ENCODE measurements at places on chromosomes 12 and 14. TPM values are rescaled to one million over a fixed set of nuclear protein-coding genes. Genes with fewer than 3 reads are reported as not detected.

SLC4A8 gene
- polyA plus RNA-seq, result 6.3 TPM

- H3K27ac ChIP-seq, result no peak overlapping the region
- H3K4me3 ChIP-seq, result no peak overlapping the region
- no peaks in the 10 kb centered on the region for H3K27me3 ChIP-seq
- peaks cover 34% of the 10 kb centered on the region for H3K4me1 ChIP-seq
- peak; percentile 64 for DNase-seq
Observed at GRCh38 chr14:99609245-99610170, 5.5 kb upstream of the CCDC85C start.

- H3K4me3 ChIP-seq, result no peak overlapping the region
- no peak for DNase-seq
- no peak overlapping the region for H3K27ac ChIP-seq
- H3K27me3 ChIP-seq, result peaks cover 9% of the 10 kb centered on the region
Observed at GRCh38 chr14:60348211-60348610, 99.2 kb downstream of the PPM1A start.

DNA sequence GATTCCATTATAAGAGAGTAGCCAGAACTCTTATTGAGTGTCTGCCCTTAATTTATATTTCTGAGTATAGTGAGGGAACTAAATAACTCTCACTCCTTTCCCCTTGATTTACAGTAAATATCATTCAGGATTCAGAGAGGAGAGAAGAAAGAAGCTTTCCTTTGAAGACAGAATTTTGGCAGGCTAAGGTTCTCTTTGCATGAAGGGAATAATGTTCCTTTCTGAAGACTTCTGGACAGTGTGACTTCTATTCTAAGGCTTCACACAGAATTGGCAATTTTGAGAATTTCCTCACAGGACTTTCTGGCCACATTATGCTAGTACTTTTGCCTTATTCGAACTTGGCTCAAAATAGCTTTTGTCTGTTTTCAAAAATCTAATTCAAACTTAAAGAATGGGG, 352.2 kb upstream of the FBXO33 start:
- no peak overlapping the region for H3K4me3 ChIP-seq
- H3K36me3 ChIP-seq, result no peaks in the 10 kb centered on the region
- no peak overlapping the region for H3K27ac ChIP-seq
- no peaks in the 10 kb centered on the region for H3K4me1 ChIP-seq
- no peak for DNase-seq

DNA sequence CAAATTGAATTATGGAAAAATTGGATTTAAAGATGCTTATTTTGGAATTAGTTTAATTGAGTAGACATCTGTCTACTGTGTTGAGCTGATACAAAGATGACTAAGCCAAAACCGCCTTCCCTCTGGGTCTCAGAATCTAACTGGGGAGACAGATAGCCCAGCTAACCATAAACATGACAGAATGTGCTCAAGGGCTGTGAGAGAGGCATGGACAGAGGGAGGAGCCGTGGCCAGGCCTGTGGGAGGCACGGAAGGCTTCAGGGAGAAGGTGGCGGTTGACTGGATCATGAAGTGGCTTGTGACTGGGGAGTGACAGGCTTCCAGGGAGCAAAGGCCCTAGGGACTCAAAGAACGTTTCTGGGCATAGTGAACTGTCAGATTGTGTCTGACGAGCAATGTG, 74.6 kb downstream of the DACT1 start:
- no peak overlapping the region for H3K27ac ChIP-seq
- no peak for DNase-seq
- H3K4me1 ChIP-seq, result no peaks in the 10 kb centered on the region
- H3K36me3 ChIP-seq, result no peaks in the 10 kb centered on the region

DNA sequence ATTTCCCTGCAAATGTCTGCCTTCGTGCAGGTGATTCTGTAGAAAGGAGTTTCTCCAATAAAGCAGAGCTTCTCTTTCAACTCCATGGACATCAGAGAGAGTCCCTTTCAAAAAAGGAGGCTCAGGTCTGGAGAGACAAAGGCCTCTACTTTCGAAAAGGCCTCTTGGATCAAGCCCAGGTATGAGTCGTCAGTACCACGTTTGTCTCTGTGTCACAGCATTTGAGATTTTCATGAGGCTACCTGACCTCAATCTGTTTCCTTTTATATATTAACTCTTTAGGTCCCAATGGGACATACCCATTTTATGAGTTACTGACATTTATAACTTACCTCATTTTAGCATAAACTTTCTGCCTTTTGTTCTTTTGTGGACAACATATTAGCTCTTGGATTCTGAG, 290.8 kb downstream of the RPAP3 start:
- no peak overlapping the region for H3K4me3 ChIP-seq
- no peaks in the 10 kb centered on the region for H3K36me3 ChIP-seq
- H3K27me3 ChIP-seq, result no peaks in the 10 kb centered on the region
- no peak for DNase-seq

GRCh38 chr12:5960783-5961182, 15.7 kb upstream of the ANO2 start:
- no peak for DNase-seq
- no peak overlapping the region for H3K27ac ChIP-seq
- peaks cover 2% of the 10 kb centered on the region for H3K4me1 ChIP-seq
- H3K27me3 ChIP-seq, result peaks cover 9% of the 10 kb centered on the region

DNA sequence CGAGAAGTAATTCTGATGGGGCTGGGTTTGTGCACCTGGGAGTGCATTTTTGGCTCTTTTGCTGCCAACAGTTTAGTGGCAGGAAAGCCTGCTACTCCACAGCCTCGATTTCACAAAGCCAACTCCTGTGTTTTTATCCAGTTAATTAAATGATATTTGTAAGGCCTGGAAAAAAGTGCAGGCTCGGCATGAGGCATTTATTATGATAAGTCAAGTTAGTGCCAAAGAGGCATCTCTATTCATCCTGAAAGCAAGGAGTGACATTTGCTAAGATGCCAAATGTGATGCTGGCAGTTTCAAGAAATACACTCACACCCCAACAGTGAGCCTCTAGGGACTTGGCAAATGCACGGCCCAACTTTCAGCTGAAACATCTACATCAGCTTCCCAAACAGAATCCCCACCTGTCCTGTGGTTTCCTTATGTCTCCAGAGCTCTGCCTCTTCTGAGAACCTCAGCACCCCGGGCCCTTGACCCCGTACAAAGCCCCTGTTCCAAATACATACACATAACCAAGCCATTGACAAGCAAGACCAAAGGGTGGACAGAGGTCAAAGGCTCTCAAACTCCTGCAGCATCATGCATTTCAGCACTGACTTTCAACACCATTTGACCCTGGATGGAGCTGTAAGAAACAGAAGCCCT, 955.1 kb upstream of the TMEM132C start:
- no peaks in the 10 kb centered on the region for H3K36me3 ChIP-seq
- no peaks in the 10 kb centered on the region for H3K4me1 ChIP-seq
- peak; percentile 3 for DNase-seq
- H3K27ac ChIP-seq, result no peak overlapping the region
- no peaks in the 10 kb centered on the region for H3K27me3 ChIP-seq
- no peak overlapping the region for H3K4me3 ChIP-seq

DNA sequence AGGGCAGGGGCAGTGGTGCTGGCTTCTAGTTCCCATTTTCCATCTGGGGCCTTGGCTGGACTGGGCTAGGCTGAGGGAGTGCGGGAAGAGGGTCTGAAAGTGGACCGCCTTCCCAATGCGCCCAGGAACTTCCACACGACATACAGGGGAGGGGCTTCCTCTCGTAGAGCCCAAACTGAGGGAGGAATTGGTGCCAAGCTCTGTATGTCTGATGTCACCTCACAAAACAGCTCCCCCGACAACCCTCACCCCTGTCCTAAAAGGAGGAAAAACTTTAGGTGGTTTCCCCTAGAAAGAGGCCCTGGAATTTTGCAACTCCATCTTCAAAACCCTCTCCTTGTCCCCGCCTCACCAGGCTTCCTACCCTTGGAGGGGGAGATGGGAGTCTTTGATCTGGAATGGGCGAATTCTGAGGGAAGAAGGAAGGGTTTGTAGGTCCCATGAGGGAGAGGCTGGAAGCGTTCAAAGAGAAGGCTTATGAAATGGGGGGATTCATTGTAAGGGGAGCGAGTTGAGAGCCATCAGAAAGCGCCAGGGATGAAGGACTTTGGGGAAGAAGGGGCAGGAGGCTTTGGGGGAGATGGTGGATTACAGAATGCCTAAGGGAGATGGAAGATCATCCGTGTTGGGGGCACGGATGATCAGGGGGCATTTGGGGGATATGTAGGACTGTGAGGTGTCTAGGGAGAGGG, 844 bp downstream of the GLTP start:
- peak overlapping the region; percentile 69 for H3K4me3 ChIP-seq
- no peak overlapping the region for H3K27ac ChIP-seq
- H3K27me3 ChIP-seq, result no peaks in the 10 kb centered on the region
- peaks cover 37% of the 10 kb centered on the region for H3K4me1 ChIP-seq
- peak; percentile 42 for DNase-seq

CLBA1 gene
- polyA plus RNA-seq, result 7.0 TPM

All from large intestine (tissue), 12 donors.